ENCODE measurements at places on chromosomes 5 and 9.

DNA sequence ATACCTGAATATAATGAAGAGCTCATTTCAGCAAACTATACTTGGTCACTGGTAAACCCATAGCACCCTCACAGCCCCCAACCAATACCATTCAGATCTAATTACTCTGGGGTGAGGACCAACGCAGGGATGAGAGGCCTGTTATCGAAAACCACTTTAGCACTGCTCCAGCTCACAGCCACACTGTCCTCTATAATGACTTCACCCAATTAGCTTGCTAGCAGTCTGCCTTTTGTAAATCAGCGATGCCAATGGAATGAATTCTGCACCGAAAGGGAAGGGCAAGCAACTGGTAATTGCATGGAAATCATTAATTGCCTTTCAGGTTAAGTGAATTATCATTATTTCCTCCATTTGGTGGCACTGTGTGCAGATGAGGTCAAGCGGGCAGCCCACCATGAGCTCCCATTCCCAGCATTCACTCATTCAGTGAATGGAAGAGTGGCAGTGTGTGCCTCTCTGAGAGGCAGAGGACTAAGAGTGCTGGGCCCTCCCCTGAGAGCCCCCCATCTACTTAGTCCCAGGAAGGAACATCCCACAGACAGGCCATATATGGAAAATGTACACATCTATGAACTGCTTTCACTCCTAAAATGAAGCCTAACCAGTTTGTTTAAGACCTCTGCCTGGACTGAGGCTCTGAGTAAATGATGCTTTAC is 262.1 kb downstream of the SPOCK1 start:
- DNase-seq: no peak

DNA sequence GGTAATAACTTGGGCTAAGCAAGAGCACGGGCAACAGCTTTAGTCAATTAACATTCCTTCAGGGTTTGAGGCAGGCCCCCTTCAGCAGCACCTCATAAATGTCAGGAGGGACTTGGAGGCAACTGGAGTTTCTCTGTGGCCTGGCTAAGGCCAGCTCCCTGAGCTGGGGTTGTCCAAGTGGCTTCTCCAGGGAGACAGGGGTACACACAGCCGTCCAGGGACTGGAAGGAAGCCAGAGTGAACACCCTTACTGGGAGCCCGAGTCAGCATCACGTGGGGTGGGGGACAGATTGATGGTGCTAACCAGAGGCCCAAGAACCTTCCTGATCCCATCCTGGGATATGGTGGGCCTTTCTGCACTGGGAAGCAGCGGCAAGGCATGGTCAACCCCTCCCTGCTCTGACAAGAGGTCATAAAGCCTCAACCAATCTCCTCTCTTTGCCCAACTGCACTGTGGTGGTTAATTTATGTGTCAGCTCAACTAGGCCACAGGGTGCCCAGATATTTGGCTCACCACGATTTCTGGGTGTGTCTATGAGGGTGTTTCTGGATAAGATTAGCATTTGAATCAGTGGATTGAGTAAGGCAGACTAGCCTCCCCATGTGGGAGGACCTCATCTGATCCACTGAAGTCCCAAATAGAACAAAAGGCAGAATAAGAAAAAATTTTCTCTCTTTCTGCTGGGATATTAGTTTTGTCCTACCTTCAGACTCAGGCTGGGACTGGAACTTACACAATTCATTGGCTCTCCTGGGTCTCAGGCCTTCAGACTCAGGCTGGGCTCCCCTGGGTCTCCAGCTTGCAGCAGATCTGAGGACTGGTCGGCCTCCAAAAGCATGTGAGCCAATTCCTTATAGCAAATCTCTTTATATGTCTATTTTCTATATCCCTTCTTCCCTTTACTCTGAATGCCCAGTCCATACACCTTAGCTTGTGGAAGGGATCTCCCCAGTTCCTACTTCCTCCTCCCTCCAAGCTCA is 127.2 kb upstream of the LARP1 start:
- peak; percentile 80 for DNase-seq

GRCh38 chr9:134231330-134231745 is 67.0 kb upstream of the RNU6ATAC start:
- no peak for DNase-seq

- peak; percentile 62 for DNase-seq
Observed at GRCh38 chr9:71663931-71664459, 104.3 kb downstream of the CEMIP2 start.

DNA sequence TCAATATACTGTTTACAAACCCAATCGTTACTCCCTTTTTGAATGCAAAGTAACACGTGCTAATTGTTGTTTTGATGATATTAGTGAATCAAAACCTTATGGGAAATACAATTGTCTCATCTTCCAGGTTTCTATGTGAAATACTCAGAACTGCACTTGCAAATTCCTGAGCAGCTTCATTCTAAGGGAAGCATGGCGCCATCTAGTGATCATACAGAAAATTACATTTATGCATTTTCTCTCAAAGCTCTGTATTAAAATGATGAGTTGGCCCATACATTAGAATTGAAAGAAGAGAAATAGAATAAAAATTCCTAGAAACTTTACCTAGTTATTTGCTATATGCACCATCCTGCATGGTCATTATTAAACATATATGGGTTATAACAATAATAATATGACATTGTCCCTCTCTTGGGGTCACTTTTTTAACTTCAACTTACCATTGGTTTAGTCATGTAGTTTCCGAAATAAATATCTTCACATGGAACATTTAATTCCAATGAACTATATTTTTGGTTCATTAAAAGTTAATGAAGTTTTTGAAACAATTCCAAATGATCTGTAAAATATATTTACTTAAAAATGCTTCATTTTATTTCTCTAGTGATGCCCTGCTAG is 220.0 kb downstream of the PDE4D start:
- DNase-seq: peak; percentile 62

Data from fibroblast of skin of abdomen (primary cell).